ENCODE measurements at places on chromosomes 7 and 10.

DNA sequence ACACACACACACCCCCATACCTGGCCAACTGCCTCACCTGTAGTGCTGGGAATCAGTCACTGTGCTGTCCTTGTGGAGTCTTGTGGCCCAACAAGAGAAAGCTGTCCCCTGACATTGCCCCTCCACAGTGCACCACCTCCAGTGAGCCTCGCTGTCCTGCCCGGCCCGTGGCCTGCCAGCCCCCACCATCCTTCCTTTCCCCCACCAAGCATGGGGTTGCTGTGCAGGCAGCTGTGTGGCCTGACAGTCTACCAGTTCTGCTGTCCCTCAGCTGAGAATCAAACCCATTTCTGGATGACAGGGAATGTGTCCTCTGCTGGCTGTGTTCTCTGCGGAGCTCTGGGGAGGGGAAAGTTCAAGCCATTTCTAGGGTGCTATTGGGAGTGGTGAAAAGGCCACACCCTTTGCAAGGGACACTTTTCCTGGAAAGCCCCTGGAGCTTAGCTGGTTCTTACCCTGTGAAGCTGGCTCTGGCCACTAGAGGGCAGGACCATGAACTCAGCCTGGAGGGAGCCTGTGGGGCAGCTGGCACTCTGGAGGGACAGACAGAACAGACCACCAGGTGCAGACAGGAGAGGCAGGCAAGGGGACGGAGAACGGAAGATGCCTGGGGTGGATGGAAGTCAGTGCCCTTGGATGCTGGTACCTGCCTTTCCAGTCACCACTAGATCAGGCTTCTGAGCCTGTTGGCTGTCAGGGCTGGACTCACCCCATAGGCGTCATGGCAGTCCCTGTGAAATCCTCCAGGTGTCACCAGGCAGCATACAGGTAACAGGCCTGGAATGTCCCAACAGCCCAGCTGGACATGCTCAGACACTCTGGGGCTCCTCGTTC, 10.5 kb upstream of the MTPAP start:
- peak; percentile 31 for DNase-seq

- no peak for DNase-seq
Observed at GRCh38 chr7:93926800-93927199, 5.3 kb downstream of the GNG11 start.

DNA sequence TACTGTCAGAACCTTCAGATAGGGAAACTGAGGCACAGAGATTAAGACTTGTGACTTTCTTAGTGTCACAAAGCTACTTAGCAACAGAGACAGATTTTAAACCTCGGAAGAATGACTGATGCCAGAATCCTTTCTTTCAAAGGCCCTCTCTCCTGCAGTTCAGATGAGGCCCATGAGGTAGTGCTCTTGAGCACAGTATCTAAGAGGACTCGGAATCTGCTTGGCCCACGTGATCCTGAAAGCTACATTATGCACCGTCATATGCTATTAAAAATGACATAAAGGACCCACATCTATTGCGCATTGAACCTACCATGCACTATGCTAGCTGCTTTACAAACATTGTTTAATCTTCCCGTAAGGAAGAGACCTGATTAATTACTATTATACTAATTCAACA, 355.9 kb downstream of the SFMBT2 start:
- DNase-seq = no peak

DNA sequence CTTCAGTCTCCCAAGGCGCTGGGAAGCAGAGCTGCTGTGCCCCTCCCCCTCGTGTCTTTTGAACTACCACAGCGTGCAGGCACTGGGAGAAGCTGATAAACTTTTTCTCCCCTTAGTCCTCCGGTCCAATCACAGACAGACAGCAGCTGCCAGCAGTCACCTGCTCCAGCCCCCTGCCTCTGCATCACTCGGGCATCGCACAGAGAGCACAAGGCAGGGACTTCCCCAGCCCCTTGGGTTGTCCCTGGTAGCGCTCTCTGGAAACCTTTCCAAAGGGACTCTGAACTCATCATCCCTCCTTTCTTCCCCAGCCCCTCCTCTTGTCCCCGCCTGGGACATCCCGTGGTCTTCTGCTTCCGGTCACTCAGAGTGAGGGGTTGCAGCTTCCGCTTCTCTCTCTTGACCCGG, 1.4 kb upstream of the NEUROG3 start:
- no peak for DNase-seq

DNA sequence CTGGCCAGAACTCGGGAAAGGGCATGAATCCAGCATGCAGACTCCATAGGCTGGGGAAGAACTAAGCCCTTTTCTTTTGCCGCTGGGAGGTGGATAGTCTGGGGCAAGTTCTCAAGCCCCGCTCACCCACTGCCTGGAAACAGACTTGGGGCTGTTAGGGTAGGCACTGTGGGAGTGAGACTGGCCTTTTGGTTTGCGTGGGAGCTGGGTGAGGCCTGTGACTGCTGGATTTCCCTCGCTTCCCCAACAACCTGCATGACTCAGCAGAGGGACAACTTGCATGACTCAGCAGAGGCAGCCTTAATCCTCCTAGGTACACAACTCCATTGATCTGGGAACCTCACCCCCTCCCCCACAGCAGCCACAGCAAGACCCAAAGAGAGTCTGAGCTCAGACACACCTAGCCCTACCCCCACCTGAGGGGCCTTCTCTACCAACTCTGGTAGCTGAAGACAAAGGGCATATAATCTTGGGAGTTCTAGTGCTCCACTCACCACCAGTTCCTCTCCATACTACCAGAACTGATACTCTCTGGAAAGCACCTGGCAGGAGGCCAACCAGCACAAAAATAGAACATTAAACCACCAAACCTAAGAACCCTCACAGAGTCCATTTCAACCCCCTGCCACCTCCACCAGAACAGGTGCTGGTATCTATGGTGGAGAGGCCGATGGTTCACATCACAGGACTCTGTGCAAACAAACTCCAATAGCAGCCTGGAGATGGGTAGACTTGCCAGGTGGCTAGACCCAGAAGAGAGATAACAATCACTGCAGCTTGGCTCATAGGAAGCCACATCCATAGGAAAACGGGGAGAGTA, 81.4 kb upstream of the LAMB4 start:
- DNase-seq = no peak

DNA sequence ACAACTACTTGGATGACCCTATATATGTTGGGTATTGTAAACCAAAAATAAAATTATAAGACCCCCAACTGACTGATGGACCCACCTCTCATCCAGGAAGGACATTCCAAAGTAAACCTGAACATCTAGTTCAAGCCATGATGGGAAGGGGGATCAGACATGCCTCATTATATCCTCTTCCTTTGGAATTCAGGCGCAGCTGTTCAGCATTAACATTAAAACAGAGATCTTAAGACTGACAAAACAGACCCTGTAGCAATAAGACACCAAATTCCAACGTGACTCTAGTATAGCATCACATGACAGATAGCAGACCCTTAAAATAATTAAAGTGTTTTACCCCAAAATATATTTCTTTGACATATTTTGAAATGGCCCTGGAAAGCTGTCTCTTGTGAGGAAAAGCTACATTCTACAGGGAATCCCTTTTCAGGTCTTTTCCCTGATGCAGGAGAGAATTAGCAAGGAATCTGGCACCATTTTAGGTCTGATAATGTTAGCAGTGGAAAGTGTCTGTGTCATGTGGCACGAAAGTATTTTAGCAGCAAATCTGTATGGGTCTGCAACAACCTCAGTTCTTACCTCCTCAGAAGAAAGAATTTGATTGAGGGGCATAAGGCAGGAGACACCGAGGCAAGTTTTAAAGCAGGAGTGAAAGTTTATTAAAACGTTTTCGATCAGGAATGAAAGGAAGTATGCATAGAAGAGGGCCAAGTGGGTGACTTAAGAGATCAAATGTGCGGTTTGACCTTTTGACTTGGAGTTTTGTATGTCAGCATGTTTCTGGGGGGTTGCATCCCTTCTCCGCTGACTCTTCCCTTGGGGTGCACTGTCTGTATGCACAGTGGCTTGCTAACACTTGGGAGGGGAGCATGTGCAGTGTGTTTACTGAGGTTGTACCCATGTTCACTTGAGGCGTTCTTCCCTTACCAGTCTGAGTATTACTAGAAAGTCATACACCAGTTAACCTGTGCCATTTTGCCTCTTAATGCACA, 236.6 kb upstream of the PPP1R3A start:
- DNase-seq = no peak

GRCh38 chr7:33874943-33875342, 30.4 kb upstream of the BMPER start:
- DNase-seq = no peak

DNA sequence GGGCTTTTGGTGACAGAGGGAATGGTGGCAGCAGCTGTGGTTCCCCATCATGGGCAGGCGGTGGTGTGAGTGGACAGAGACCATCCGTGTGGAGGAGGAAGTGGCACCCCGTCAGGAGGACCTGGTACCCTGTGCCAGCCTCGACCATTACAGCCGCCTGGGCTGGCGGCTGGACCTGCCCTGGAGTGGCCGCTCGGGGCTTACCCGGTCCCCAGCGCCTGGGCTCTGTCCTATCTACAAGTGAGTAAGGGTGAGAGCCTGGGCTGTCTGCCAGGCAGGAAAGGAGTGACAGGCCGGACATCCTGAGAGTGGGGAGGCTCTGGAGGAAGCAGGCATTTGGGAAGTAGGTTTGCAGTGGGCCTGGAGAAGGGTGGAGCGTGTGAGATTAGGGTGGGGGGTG, 2.9 kb upstream of the ZNF467 start:
- DNase-seq = no peak

GRCh38 chr7:156833312-156833711, 59.7 kb downstream of the LMBR1 start:
- DNase-seq = no peak

DNA sequence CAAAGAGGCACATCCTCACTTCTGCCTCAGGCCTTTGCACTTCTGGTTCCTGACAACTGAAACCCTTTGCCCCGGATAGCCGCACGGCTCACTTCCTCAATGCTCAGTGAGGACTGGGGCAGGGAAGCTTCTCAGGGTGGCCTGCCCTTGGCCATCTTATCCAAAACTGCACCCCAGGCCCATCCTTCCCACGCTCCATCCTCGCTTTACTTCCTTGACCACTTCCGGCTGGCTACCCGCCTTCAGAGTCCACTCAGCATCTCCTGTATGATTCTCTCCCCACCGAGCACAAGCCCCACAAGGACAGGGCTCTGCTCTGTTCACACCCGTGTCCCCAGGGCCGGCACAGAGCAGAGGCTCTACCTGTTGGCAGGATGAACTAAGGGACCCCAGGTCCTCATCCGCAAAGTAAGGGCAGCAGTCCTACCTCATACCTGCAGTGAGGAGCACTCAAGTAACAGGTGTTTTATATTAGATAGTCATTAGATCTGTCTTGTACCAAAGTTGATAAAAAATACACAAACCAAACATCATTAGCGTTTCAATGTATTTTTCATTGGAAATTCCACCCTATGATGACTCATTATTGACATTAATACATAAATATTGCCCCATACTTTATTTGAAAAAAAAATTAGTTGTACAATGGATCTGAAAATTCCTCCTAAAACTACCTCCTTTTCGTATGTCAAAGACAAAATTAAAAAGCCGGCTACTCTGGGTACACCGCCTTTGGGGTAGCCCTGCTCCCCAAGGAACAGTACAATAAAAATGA, 35.0 kb downstream of the GNA12 start:
- no peak for DNase-seq

DNA sequence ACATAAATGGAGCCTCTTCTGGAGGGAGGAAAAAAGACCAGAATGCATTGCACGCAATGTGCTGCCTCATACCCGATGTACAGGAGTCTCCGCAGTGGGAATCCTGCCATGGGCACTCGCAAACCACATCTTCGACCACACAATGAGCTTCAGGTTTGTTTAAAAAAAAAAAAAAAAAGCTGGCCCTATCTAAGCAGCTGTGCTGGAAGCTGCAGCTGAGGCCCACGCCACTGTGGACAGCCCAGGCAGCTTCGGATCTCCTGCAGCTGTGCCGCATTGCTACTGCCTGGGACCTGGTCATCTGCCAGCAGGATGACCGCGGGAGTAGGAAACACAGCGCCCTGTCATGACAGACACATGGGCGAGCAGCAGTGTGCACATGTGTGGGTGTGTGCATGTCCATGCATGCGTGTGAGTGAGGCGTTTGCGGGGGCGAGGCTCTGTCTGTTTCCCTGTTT, 26.0 kb downstream of the EN2 start:
- DNase-seq = no peak

DNA sequence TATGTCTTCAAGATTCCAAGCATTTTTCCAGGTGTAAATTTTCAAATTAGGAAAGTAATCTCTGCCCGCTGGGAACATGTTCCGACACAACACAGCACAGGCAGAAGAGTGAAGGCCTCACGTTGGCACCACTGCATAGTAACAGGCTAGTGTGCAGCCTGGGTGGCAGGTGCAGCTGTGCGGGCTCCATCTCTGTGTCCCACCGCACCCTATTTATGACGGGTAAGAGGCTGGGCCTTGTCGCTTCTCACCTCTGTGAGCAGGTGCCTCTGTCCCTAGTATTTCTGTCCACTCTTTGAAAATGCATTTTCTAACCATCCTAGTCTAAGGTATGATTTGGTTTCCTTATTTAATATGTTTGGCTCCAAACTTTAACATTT, 24.1 kb downstream of the VIPR2 start:
- DNase-seq = no peak

GRCh38 chr10:47334466-47335295, 12.4 kb downstream of the GDF2 start:
- DNase-seq = no peak

GRCh38 chr10:57815949-57816348, 451.7 kb downstream of the IPMK start:
- no peak for DNase-seq

- DNase-seq = no peak
Observed at GRCh38 chr10:63887023-63887589, 365.9 kb downstream of the REEP3 start.

GRCh38 chr10:42960991-42961795, 115.7 kb upstream of the RET start:
- DNase-seq = no peak

- no peak for DNase-seq
Observed at GRCh38 chr10:12781976-12782375, 219.5 kb downstream of the CCDC3 start.
